H9 (cell line): ENCODE measurements at places on chromosomes 12 and 14. TPM values are rescaled to one million over a fixed set of nuclear protein-coding genes. Genes with fewer than 3 reads are reported as not detected.

- no peak for DNase-seq
- no peak overlapping the region for H3K4me3 ChIP-seq
- H3K36me3 ChIP-seq = peaks cover 14% of the 10 kb centered on the region; the same call in 2 of the 3 replicates
Measured at GRCh38 chr12:115968211-115968610, 309.3 kb downstream of the MED13L start.

DNA sequence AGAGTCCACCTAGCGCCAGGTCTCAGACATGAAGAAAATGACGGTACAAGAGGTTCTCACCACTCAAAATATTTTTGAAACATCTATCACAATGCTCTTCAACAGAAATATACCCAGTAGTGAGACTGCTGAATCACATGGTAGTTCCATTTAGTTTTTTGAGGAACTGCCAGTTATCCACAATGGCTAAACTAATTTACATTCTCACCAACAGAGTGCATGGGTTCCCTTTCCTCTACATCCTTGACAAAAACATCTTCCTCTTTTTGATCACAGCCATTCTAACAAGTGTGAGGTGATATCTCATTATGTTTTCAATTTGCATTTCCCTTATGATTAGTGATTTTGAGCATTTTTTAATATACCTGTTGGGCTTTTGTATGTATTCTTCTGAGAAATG, 5.7 kb upstream of the GPR65 start:
- H3K4me3 ChIP-seq = no peak overlapping the region
- H3K36me3 ChIP-seq = no peaks in the 10 kb centered on the region
- no peak for DNase-seq
- no peaks in the 10 kb centered on the region for H3K27me3 ChIP-seq
- no peak overlapping the region for H3K27ac ChIP-seq

GZMH gene
- not detected in 2 replicates for total RNA-seq

- H3K4me1 ChIP-seq = no peaks in the 10 kb centered on the region; the same call in 1 of the 2 replicates
- H3K27me3 ChIP-seq = no peaks in the 10 kb centered on the region
- H3K36me3 ChIP-seq = no peaks in the 10 kb centered on the region
- DNase-seq = no peak
Measured at GRCh38 chr14:68379510-68380328, 413.1 kb downstream of the ZFP36L1 start.

C1QL4 gene
- 1.2 and 1.9 TPM in 2 replicates for total RNA-seq
